Ovary (tissue), 10 donors: ENCODE measurements at places on chromosomes 5 and 9.

DNA sequence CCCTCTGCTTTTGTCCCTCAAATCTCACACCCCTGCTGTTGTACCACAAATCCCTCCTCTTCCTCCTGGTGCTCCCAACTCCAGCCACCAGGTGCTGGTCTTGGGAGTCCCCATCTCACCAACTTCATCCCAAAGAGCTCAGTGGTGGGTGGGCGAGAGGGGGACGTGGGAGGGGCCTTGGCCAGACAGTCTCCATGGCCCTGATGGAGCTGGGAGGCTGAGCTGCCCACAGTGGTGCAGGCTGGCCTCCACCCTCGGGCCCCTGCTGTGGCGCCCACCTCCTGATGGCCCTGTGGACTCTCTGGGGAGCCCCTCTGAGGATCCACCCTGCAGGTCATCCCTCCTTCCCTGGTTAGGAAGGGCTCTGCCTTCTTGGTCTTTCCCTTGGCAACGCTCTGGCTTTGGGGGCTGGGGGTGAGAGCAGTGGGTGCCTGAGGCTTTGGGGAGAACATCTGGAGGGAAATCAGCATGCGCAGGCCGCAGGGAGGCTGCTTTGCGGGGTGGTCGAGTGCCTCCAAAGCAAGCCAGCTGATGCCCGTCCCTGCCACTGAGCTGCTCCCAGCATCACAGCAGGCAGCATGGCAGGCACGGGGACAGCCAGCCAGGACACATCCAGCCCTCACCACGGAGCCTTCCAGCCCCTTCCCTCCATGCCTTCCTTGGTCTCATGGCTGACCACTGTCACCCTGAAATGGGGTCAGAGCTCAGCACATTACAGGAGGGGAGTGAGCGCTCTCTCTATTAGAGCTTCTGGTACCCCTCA is 7.6 kb upstream of the FAM163B start:
- H3K4me3 ChIP-seq, result no peak overlapping the region
- no peak for DNase-seq
- no peaks in the 10 kb centered on the region for H3K27me3 ChIP-seq
- no peaks in the 10 kb centered on the region for H3K36me3 ChIP-seq
- H3K27ac ChIP-seq, result no peak overlapping the region

- no peaks in the 10 kb centered on the region for H3K36me3 ChIP-seq
- no peak overlapping the region for H3K27ac ChIP-seq
- H3K27me3 ChIP-seq, result no peaks in the 10 kb centered on the region
- no peak overlapping the region for H3K4me3 ChIP-seq
- no peaks in the 10 kb centered on the region for H3K4me1 ChIP-seq
These were observed 228.2 kb upstream of the KLF4 start for GRCh38 chr9:107717529-107718314.

DNA sequence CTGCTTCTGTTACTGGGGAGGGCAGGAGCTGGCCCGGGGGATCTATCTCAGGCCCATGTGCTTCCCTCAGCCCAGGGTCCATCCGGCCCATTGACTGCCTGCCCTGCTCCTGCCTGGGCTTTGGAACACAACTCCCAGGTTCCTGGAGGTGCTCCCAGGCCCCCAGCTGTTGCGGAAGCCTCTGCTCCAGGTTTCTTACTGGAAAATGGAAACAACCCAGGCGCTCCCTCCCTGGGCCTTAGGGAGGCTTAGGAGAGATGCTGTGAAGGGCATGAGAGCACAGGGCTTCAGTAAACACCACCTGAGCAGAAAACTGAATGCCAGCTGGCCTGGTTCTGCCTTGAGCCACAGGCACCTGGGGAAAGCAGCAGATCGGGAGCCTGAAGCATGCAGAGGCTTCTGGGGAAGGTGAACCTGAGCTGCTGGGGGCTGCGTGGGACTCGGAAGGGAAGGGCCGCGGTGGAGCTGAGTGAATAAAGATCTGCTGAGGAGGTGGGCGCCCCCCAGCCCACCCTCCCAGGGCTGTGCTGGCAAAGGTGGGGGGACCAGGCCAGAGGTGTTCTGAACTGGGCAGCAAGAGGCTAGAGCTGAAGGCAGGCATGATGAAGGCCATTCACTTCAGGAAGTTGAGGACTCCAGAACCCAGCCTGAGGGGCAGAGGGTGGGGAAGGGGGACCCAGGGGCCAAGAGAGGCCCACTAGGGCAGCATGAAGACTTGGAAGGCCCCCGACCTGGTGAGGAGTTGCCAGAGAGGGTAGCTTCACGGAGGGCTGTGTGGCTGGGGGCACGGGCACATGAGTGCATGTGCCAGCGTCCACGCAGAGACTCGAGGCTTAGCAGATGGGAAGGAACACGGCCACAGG is 64.8 kb downstream of the SHB start:
- no peaks in the 10 kb centered on the region for H3K4me1 ChIP-seq
- no peaks in the 10 kb centered on the region for H3K36me3 ChIP-seq
- H3K4me3 ChIP-seq, result no peak overlapping the region
- H3K27me3 ChIP-seq, result no peaks in the 10 kb centered on the region
- no peak overlapping the region for H3K27ac ChIP-seq

DNA sequence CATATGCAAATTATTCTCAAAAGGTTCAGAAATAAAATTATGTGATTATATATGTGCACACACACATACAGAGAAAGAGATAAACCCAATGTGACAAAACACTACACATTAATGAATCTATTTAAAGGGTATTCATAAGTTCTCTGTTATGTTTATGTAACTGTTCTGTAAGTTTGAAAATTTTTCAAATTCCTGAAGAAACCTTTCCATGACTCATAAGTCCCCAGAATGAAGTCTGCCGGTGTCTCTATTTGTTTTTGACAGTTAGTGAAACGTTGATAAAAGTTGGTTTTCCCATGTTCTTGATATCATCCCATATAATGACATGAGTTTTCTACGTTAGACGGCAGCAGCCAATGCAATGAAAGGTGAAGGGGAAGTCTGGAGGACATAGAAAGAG is 199.5 kb upstream of the PUM3 start:
- no peaks in the 10 kb centered on the region for H3K36me3 ChIP-seq
- H3K27ac ChIP-seq, result no peak overlapping the region
- H3K27me3 ChIP-seq, result no peaks in the 10 kb centered on the region
- H3K4me3 ChIP-seq, result no peak overlapping the region
- no peak for DNase-seq

DNA sequence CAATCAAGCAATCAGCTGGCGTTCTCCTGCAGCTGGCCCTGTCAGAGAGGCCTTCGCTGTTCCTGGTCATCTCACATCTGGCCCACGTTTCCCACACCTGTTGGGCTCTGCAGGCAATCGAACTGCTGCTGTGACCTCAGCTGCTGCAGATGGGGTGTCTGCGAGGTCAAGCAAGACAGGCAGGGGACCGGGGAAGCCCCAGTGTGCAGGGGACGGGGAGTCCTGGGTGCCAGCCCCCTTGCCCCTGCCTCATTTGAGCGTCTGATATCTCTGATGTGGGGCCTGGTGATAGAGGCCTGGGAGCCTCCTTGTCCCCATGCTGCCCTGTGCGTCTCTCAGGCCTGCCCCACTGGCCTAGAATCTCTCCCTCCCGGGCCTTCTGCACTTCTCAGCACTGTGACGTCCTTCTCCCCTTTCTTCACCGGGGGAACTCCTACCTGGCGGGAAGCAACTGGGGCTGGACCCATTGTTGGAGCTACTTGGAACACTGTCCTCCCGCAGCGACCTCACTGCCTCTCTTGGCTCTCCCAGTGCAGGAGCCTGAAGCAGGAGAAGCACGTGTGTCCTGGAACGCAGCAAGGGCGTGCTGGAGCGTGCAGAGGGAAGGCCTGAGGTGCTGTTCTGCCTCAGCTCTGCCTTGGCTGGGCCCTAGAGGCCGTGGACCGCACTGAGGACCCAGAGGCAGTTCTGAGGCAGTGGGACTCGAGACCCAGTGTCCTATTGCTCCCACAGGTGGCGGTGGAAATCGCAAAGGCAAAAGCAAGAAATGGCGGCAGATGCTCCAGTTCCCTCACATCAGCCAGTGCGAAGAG is 3.9 kb downstream of the GRK6 start:
- no peaks in the 10 kb centered on the region for H3K27me3 ChIP-seq
- no peaks in the 10 kb centered on the region for H3K36me3 ChIP-seq
- H3K27ac ChIP-seq, result no peak overlapping the region
- DNase-seq, result no peak
- H3K4me3 ChIP-seq, result no peak overlapping the region

DNA sequence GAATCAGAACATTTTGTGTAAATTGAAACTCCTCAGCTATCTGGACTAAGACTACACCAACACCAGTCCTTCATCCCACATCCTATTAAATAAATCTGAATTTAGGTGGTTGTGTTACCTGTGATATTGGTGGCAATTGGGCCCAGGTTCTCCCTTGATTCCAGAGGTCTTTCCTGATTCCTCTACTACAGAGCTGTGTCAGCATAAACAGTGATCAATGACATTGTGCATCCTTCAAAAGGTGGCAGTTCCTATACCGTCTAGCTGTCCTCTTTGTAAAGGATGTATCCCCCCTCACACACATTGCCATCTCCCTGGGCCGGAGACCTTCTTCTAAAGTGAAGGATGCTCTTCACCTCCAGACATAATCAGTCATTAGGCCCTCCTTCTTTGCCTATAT is 239.2 kb downstream of the FAM114A2 start:
- H3K4me1 ChIP-seq, result no peaks in the 10 kb centered on the region
- H3K27me3 ChIP-seq, result no peaks in the 10 kb centered on the region
- no peak for DNase-seq
- H3K36me3 ChIP-seq, result no peaks in the 10 kb centered on the region

GRCh38 chr5:134143944-134144941 is 29.8 kb downstream of the TCF7 start:
- H3K4me1 ChIP-seq, result peaks cover 1% of the 10 kb centered on the region
- no peak overlapping the region for H3K4me3 ChIP-seq
- H3K27me3 ChIP-seq, result no peaks in the 10 kb centered on the region
- no peak overlapping the region for H3K27ac ChIP-seq

- no peak overlapping the region for H3K4me3 ChIP-seq
- H3K36me3 ChIP-seq, result no peaks in the 10 kb centered on the region
- peaks cover 11% of the 10 kb centered on the region for H3K4me1 ChIP-seq
- H3K27me3 ChIP-seq, result no peaks in the 10 kb centered on the region
These were observed 55.8 kb downstream of the ENTREP1 start for GRCh38 chr9:69380811-69381210.

DNA sequence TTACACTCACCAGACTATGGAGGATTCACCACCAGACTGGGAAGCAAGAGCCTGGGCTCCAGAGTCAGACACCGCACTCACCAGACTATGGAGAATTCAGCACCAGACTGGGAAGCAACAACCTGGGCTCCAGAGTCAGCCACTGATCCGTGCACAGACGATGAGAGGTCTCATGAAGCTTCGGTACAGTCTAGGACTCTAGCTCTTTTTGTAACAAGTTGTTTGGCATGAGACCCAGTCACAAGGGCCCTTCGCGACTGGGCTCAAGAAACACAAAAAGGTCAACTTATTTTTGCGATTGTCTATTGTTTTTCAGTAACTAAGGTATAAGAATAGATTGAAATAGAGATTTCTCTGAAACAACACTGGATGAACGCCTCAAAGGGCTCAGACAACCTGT is 192.7 kb upstream of the ADAMTSL1 start:
- no peak overlapping the region for H3K4me3 ChIP-seq
- H3K36me3 ChIP-seq, result no peaks in the 10 kb centered on the region
- no peaks in the 10 kb centered on the region for H3K4me1 ChIP-seq
- H3K27ac ChIP-seq, result no peak overlapping the region
